ENCODE measurements at places on chromosomes 4 and X.

DNA sequence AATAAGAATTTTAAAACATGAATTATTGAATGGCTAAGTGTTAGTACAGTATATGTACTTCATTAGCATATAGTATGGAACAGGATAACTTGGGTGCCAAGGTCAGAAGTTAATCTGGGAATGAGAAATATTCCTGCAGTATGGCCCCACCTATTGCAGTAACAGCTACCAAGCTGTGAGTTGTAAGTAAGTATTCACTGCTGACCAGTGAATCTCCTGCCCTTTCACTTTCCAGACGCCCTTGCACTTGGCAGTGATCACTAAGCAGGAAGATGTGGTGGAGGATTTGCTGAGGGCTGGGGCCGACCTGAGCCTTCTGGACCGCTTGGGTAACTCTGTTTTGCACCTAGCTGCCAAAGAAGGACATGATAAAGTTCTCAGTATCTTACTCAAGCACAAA is 105.1 kb downstream of the NFKB1 start:
- H3K4me3 ChIP-seq, result no peak overlapping the region
- peaks cover 81% of the 10 kb centered on the region for H3K36me3 ChIP-seq
- DNase-seq, result no peak
- no peaks in the 10 kb centered on the region for H3K27me3 ChIP-seq
- no peak overlapping the region for H3K27ac ChIP-seq

DNA sequence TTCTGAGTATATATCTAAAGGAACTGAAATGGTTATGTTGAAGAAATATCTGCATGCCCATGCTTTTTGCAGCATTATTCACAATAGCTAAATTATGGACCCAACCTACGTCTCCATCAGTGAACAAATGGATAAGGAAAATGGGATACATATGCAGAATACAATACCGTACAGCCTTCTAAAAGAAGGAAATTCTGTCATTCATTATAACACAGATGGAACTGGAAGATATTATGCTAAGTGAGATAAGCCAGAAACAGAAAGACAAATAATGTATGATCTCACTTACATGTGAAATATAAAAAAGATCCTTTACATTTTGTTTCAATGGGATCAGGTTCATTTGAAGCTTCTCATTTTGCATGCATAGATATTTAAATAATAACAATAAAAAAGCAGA is 263.3 kb downstream of the STPG2 start:
- H3K4me1 ChIP-seq, result no peaks in the 10 kb centered on the region
- no peak overlapping the region for H3K4me3 ChIP-seq
- DNase-seq, result no peak
- no peaks in the 10 kb centered on the region for H3K36me3 ChIP-seq
- H3K27me3 ChIP-seq, result no peaks in the 10 kb centered on the region

DNA sequence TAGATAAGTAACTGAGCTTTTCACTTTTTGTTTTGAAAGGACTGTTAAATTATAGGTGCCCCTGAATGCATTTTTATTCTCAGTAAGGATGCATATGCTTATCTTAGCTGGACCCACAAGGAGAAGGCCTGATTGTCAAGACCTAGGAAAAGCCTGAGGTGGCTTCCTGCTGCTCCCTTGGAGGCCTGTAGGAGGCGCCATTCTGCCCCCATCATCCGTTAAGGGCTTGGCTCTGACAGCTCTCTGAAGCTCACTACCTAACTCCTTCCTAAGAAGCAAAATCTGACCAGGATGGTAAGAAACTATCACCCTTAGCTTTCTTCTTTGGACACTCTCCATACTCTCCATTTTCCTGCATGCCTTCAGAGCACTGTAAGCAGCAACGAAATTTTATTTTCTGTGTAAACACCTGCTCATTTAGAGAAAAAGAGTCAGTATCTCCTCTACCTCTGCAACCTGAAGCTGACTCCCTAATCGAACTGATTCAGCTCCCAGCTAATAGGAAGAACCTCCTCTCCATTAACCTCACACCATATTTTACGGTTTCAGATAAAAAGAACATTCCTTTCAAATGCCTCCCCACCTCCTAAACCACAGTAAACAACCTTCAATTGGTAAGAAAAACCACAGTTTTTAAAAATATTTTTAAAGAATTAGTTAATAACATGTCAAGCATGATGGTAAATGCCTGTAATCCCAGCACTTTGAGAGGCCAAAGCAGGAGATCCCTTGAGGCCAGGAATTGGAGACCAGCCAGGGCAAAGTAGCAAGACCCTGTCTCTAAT is 73.4 kb upstream of the EDNRA start:
- H3K27me3 ChIP-seq, result no peaks in the 10 kb centered on the region
- H3K27ac ChIP-seq, result no peak overlapping the region
- DNase-seq, result no peak
- no peaks in the 10 kb centered on the region for H3K36me3 ChIP-seq
- no peak overlapping the region for H3K4me3 ChIP-seq

DNA sequence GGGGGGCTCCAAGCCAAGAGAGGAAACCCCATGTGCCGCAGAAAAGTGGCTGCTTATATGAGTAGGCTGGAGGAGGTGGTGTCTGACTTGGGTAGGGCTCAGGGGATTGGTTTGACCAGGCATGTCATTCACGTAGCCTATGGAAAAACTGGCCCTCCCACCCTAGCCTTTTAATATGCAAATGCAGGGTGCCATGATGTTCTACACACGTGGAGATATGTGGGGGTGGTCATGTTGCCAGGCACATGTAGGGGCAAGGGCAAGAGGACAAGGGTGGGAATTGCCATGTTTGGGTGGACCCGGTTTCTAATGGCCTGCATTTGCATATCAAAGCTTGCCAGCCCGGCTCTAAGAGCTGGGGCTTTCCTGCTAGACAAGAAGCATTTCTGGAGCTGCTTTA is 86.9 kb upstream of the SHISA3 start:
- no peak overlapping the region for H3K4me3 ChIP-seq
- no peaks in the 10 kb centered on the region for H3K4me1 ChIP-seq
- no peak for DNase-seq
- H3K27me3 ChIP-seq, result no peaks in the 10 kb centered on the region

DNA sequence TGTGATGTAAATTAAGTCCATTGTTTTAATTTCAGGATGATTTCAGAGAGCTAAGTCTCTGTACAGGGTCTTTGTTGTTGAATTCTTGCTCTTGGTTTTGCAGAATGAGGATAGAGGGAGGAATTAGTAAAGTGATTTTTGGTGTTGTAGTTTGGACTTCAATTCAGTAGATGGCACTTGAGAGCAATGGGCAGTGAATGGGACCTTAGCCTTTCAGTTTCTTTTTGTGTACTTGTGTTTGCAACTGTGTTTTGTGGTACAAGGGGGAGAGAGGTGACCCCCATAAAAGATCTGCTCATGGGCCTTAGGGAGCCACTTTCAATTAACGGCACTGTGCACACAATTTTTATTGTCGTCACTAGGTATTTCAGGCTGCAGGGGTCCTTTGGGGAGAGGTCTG is 340.0 kb downstream of the DCAF12L2 start:
- H3K27ac ChIP-seq, result no peak overlapping the region
- H3K4me3 ChIP-seq, result no peak overlapping the region
- H3K4me1 ChIP-seq, result no peaks in the 10 kb centered on the region
- no peaks in the 10 kb centered on the region for H3K27me3 ChIP-seq
- no peak for DNase-seq
- H3K36me3 ChIP-seq, result no peaks in the 10 kb centered on the region

GRCh38 chr4:15740764-15741404 is 37.2 kb upstream of the CD38 start:
- H3K4me3 ChIP-seq, result no peak overlapping the region
- H3K27ac ChIP-seq, result no peak overlapping the region
- H3K4me1 ChIP-seq, result no peaks in the 10 kb centered on the region

DNA sequence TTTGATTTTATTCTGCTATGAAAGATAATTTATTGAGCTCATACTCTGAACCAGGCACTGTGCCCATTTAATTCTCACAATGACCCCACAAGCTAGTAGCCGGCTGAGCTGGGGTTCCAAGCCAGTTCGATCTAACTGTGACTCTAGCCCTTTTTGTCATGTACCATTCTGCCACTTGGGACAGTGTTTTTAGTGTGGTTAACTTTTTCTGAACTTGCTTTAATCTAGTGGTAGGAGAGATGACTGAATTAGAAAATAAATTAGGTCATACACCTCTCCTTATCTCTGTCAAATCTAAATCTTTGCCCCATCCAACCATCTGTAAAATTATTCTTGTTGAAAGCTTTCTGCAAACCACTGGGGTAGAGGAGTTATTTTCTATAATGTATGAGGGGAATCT is 136.0 kb downstream of the CBR4 start:
- H3K27ac ChIP-seq, result no peak overlapping the region
- peaks cover 16% of the 10 kb centered on the region for H3K4me1 ChIP-seq
- no peak for DNase-seq
- H3K4me3 ChIP-seq, result no peak overlapping the region
- H3K36me3 ChIP-seq, result no peaks in the 10 kb centered on the region

DNA sequence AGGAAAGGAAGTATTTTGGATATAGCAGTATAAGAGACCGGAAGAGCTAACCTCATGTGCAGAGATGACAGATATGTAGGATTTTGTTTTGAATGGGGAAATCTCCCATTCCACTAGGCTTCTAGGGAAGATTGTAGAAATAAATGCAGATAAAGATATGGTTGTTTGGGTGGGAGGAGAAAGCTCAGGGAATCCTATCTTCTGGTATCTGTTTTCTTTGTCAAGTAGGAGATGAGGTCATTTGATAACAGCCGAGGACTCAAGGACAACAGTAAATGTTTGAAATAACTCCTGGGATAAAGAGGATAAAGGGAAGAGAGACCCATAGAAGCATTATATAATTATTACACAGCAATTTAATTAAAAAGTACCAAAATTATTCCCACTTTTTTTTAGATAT is 24.7 kb upstream of the ZMAT1 start:
- H3K27me3 ChIP-seq, result no peaks in the 10 kb centered on the region
- no peaks in the 10 kb centered on the region for H3K36me3 ChIP-seq
- H3K27ac ChIP-seq, result no peak overlapping the region
- no peaks in the 10 kb centered on the region for H3K4me1 ChIP-seq

GRCh38 chr4:48954314-48954713 is 31.8 kb upstream of the CWH43 start:
- DNase-seq, result no peak
- no peaks in the 10 kb centered on the region for H3K4me1 ChIP-seq
- no peaks in the 10 kb centered on the region for H3K36me3 ChIP-seq
- no peak overlapping the region for H3K27ac ChIP-seq
- peaks cover 3% of the 10 kb centered on the region for H3K27me3 ChIP-seq
- no peak overlapping the region for H3K4me3 ChIP-seq

- no peaks in the 10 kb centered on the region for H3K4me1 ChIP-seq
- DNase-seq, result no peak
- no peak overlapping the region for H3K4me3 ChIP-seq
- H3K27me3 ChIP-seq, result no peaks in the 10 kb centered on the region
- no peaks in the 10 kb centered on the region for H3K36me3 ChIP-seq
- no peak overlapping the region for H3K27ac ChIP-seq
Measured at GRCh38 chr4:93461541-93461940, 367.0 kb upstream of the ATOH1 start.

DNA sequence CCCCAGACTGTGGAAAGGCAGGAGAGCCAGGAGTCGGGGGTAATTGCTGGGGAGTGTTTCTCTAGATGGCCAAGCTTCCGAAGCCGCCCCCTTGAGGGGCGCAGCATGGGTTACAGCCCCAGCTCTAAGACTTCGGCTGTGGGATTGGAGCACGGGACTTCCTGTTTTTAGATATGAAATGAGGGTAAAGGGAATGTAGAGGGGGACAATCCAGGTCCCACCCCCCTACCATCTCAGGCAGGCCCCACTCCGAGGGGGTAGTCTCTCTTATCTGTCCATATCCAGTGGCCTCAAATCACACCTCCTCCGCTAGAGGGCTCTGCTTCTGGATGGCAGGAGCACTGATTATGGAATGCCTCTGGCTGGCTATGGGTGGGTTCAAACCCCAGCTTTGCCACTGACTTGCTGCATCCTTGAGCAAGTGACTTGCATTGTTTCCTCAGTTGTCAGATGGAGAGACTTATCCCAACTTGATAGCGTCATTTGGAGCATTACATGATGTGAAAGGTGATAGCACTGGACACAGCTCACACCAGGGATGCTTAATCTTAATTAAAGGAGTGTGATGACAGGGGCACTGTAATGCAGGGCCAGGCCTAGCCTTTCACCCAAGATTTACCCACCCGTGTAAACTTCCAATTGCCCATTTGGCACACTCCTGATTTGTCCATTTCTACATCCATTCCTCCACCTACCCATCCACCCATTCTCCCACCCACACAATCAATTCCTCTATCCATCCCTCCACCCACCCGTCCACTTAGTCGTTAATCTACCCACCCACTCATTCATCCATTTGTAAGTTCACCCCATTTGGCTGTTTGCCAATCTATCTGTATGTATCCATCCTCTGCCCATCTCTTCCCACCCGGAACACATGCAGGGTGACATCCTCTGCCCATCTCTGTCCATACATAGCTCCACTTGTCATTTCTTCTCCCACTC is 848 bp upstream of the KCND1 start:
- no peak overlapping the region for H3K27ac ChIP-seq
- peaks cover 14% of the 10 kb centered on the region for H3K4me1 ChIP-seq
- H3K36me3 ChIP-seq, result no peaks in the 10 kb centered on the region
- no peaks in the 10 kb centered on the region for H3K27me3 ChIP-seq
- peak overlapping the region; percentile 27 for H3K4me3 ChIP-seq

DNA sequence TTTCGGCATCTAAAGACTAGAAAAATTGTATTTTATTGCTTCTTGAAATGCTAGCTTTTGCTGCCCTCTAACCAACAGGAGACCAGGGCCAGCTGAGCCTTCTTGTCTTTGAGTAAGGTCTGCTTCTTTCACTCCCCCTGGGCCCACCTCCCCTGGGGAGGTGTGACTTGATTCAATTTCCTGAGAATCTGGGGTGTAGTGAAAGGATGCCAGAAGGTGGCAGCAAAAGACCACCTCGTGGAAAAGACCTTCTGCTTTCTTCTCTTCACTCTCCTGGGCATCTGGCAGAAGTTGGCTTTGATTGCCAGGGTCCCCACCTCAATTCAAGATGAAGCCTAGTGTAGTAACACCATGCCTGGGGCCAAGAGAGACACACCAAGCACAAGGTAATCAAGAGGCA is 96.5 kb upstream of the MAOA start:
- H3K27ac ChIP-seq, result no peak overlapping the region
- no peak overlapping the region for H3K4me3 ChIP-seq
- no peaks in the 10 kb centered on the region for H3K27me3 ChIP-seq
- H3K36me3 ChIP-seq, result no peaks in the 10 kb centered on the region
- DNase-seq, result peak; percentile 58

GRCh38 chr4:155400893-155401292 is 24.1 kb upstream of the MAP9 start:
- H3K4me3 ChIP-seq, result no peak overlapping the region
- H3K27me3 ChIP-seq, result no peaks in the 10 kb centered on the region
- no peak for DNase-seq
- H3K27ac ChIP-seq, result no peak overlapping the region
- H3K36me3 ChIP-seq, result no peaks in the 10 kb centered on the region

GRCh38 chrX:8845469-8845868 is 44.3 kb upstream of the FAM9A start:
- no peak overlapping the region for H3K4me3 ChIP-seq
- no peaks in the 10 kb centered on the region for H3K4me1 ChIP-seq
- no peaks in the 10 kb centered on the region for H3K27me3 ChIP-seq
- no peaks in the 10 kb centered on the region for H3K36me3 ChIP-seq
- no peak overlapping the region for H3K27ac ChIP-seq

DNA sequence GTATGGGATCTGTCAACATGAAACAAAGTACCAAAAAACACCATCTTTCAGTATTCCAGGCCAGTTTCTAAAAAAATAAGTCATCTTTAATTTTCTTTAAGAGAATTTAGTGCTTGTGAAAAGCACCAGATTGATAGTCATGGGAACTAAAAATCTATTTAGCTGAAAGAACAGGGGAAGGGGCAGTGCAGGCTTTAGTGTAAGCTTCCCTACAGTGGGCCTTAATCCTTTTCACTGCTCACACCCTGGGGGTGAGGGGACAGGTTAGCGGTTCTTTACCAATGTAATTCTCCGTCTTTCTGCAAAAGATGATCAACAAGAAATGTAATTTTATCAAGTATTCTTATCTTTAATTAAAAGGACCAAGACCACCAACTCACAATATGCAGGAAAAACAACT is 47.1 kb downstream of the CHIC2 start:
- no peaks in the 10 kb centered on the region for H3K4me1 ChIP-seq
- no peaks in the 10 kb centered on the region for H3K27me3 ChIP-seq
- H3K27ac ChIP-seq, result no peak overlapping the region
- no peak overlapping the region for H3K4me3 ChIP-seq

Data from B cell (primary cell).